Activated naive CD4-positive, alpha-beta T cell treated with anti-CD3 and anti-CD28 coated beads for 36 hours (primary cell): ENCODE measurements at places on chromosomes 4 and X. TPM values are rescaled to one million over a fixed set of nuclear protein-coding genes. Genes with fewer than 3 reads are reported as not detected.

DNA sequence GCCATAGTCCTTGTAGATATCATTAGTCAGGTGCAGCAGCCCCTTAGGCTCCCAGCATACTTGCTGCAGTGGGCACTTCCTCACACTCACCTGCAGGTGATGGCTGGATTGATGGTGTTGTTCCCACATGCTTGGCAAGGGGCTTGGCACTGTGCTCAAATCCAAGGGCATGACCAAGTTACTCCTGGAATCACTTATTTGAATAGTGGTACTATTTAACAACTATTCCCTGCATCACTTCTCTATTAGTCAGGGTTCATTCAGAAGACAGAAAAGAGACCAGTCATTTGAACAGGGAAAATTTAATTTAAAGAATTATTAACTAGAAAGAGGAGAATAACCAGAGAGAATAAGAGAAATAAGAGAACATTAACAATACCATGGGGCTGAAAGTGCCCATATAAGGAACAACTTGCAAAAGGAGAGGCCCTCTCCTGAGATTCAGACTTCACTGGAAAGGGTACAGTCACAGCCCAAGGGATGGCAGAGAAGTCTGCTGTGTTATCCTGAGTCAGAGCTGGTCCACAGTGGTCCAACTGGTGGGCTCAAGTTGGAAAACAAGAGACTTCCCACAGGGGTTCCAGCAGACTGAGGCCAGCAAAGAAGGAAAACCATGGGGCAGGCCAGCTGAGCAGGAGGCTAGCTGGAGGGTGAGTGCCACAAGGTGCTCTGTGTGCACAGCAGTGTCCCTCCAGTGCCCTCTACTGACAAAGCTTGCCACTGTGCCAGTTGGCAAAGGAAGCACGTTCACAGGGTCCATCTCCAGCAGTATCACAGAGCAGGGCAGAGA, 9.8 kb downstream of the SPP1 start:
- no peaks in the 10 kb centered on the region for H3K36me3 ChIP-seq
- H3K4me1 ChIP-seq = no peaks in the 10 kb centered on the region
- no peak overlapping the region for H3K4me3 ChIP-seq
- peaks cover 9% of the 10 kb centered on the region for H3K27me3 ChIP-seq
- DNase-seq = peak; percentile 63

GRCh38 chr4:8319731-8320385, 50.3 kb downstream of the HTRA3 start:
- H3K36me3 ChIP-seq = no peaks in the 10 kb centered on the region
- no peaks in the 10 kb centered on the region for H3K4me1 ChIP-seq
- no peak overlapping the region for H3K27ac ChIP-seq
- DNase-seq = no peak

DNA sequence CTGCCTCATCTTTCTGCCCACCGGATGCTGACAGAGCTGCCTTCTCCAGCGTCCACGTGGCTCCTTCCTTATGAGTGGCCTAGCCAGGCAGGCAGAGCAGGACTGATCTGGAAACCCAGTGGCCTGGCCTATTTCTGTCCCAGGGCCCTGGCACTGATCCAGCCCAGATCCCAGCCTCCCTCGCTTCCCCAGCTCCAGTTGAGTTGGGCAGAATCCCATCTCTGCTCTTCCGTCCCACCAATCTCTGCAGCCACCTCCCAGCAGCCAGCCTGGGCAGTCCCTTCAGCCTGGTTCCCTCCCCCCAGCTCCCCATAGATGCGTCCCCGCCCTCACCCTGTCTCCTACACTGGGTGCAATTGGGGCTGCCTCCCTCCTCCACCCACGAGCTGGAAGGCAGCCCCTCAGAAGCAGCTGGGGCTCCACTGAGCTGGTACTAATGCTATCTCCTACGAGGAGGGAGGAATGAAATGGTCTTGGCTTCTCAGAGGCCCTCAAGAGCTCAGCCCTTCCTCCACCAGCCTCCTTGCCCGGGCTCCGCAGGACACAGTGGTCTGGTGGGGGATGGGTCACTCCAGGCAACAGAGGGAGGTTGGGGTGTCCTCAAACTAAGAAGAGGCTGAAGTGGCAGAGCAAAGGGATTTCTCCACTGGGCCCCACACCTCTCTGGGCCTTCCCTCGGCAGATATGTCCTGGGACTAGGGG, 94.2 kb downstream of the PJA1 start:
- H3K27me3 ChIP-seq = no peaks in the 10 kb centered on the region
- no peaks in the 10 kb centered on the region for H3K4me1 ChIP-seq
- no peak overlapping the region for H3K4me3 ChIP-seq

- no peaks in the 10 kb centered on the region for H3K36me3 ChIP-seq
- H3K4me3 ChIP-seq = no peak overlapping the region
- H3K27me3 ChIP-seq = no peaks in the 10 kb centered on the region
- no peak for DNase-seq
- H3K4me1 ChIP-seq = no peaks in the 10 kb centered on the region
These were observed 50.8 kb downstream of the MAOA start for GRCh38 chrX:43706786-43707370.

DNA sequence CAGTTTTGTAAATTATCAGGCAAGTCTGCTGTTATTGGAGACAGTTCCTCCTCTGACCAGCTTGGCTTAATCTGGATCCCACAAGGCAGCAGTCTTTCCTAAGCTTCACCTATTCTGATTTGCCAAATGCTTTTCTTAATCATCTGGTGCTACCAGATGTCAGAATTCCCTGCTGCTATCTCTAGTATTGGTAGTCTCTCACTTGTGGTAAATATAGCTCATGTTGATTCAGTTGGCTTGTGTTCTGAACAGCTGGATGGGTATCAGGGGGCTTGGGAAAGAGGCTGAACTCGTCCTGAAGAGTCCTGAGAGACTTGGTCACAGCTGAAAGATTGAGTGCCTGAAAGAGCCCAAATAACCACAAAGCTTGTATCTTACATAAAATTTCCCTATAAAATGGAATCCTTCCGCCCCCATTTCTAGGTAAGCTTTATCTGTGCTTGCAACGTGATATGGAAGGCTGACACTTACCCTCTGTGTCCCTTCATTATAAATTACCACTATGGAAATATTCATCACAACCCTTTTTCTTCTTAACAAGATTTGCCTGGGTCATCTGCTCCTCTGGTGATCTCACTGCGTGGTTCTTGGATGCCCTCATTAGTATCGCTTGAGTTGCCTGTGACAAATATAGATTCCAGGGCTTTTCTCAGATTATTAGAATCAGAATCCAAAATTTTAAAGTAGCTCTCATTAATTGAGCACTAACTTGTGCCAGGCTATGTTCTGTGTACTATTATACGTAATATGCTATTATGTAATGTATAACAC, 104.1 kb upstream of the GPRIN3 start:
- H3K36me3 ChIP-seq = no peaks in the 10 kb centered on the region
- H3K27me3 ChIP-seq = peaks cover 2% of the 10 kb centered on the region
- H3K4me3 ChIP-seq = no peak overlapping the region
- H3K27ac ChIP-seq = no peak overlapping the region

GRCh38 chrX:14573161-14573560, 43.8 kb downstream of the GLRA2 start:
- H3K36me3 ChIP-seq = no peaks in the 10 kb centered on the region
- no peak overlapping the region for H3K4me3 ChIP-seq
- no peaks in the 10 kb centered on the region for H3K27me3 ChIP-seq
- no peak for DNase-seq
- no peak overlapping the region for H3K27ac ChIP-seq

DNA sequence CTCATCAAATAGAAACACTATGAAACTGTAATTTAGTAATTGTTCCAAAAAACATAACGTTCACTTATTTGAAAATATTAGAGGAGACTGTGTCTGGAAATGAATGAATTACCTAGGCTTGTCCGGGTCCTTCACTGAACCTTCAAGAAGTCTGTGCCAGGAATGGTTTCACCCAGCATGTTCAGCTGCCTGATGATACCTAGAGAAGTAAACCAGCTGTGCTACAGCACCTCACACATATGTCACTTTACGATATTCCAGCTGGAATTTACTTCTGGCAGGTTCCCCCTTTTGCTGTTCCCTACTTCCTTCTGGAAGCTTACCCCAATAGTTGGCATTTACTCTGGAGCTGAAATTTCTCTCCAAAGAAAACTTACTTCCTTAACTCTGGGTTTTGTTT, 906.5 kb downstream of the FAT4 start:
- H3K27me3 ChIP-seq = no peaks in the 10 kb centered on the region
- no peak for DNase-seq
- no peak overlapping the region for H3K27ac ChIP-seq
- no peaks in the 10 kb centered on the region for H3K36me3 ChIP-seq
- no peaks in the 10 kb centered on the region for H3K4me1 ChIP-seq
- H3K4me3 ChIP-seq = no peak overlapping the region

- no peaks in the 10 kb centered on the region for H3K36me3 ChIP-seq
- no peaks in the 10 kb centered on the region for H3K4me1 ChIP-seq
- no peak for DNase-seq
- no peak overlapping the region for H3K27ac ChIP-seq
These were observed 57.4 kb downstream of the LGI2 start for GRCh38 chr4:24973404-24973746.

DNA sequence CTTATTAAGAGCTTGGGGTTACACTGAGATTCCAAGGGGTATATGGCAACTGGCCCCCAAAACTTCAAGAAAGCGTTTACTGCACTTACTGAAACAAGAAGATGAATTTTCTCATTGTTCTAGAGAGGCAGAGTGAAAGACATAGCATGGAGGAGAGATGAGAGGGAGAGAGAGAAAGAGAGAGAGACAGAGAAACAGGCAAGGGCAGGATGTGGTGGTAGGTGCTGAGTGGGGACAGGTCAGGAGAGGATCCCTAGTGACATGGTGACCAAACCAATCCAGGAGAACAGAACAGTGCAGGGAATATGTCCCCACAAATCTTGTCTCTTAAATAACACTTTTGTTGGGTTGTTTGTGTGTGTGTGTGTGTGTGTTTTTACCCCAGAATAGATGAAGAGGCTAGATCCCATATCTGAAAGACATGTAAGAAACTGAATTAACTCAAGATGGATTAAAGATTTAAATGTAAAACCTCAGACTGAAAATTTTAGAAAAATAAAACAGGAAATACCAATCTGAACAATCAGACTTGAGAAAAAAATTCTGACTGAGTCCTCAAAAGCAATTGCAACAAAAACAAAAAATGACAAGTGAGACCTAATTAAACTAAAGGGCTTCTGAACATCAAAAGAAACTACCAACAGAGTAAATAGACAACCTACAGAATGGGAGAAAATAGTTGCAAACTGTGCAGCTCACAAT, 202.2 kb downstream of the QDPR start:
- DNase-seq = no peak
- H3K36me3 ChIP-seq = no peaks in the 10 kb centered on the region
- no peaks in the 10 kb centered on the region for H3K4me1 ChIP-seq
- H3K27ac ChIP-seq = no peak overlapping the region
- peaks cover 5% of the 10 kb centered on the region for H3K27me3 ChIP-seq

DNA sequence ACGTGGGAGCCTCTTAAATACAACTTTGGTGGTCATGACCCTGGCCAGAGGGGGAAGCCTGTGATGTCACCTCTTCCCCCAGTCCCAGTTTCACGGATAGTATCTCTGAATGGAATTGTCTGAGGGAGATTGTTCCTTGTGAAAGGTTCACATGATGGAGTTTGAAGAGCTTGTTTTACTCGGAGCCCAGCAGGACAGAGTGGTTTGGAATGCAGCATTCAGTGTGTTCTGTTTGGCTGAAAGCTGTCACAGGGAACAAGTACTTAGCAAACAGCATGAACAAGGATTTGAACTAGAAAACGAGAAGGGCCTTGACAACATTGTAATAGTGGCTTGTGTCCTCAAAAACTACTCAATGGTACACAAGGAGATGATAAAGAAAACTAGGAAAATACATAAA, 133.9 kb upstream of the CXorf66 start:
- no peaks in the 10 kb centered on the region for H3K36me3 ChIP-seq
- no peak overlapping the region for H3K4me3 ChIP-seq
- no peak for DNase-seq

DNA sequence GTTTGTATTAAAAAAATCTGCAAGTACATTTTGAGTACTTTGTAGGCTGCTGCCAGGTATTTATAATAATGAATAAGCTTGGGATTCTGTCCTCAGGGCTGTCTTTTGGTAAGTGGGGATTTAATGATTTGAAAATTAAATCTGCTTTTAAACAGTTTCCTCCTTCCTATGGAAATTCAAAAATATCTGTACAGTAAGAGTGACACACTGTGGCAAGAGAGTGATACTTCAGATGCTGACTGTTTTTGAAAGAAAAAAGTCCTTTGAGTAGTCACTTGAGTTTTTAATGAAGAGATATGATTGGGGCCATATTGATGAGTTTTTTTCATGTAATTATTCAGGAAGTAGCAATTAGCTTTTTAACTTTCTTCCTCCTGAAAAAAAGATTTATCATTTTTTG, 49.2 kb downstream of the SMARCAD1 start:
- no peak for DNase-seq
- peaks cover 2% of the 10 kb centered on the region for H3K4me1 ChIP-seq
- peaks cover 26% of the 10 kb centered on the region for H3K36me3 ChIP-seq

DNA sequence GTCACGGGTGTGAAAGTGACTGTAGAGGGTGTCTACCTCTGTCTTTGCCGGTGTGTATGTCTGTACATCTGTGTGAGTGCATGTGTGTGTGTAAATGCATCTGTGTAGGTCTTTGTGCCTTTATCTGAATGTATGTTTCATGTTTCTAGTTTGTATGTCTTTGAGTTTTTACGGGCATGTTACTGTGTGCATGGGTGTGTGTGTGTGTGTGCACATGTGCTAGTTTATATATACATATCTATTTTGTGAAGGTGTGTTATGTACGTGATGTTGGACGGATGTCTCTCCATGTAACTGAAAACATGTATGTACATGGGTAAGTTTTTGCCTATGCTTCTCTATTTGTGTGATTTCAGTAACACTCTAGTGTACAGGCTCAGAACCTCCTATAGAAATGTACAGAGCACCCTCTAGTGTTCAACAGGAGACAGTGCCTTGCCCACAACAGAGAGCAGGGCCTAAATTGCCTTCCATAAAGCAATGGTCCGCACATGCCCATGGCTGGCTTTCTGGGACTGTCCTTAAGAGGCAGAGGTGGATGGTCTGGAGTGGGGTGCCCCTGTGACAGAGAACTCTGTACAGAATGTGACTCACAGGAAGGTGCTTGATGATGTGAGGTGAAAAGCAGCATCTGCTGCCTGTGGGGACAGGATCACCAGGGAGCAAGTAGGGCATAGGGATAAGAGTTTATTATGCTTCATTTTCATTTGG, 343.5 kb downstream of the RAPGEF2 start:
- H3K36me3 ChIP-seq = no peaks in the 10 kb centered on the region
- DNase-seq = peak; percentile 42
- no peak overlapping the region for H3K4me3 ChIP-seq
- H3K27ac ChIP-seq = no peak overlapping the region

- no peaks in the 10 kb centered on the region for H3K4me1 ChIP-seq
- no peak overlapping the region for H3K27ac ChIP-seq
- H3K36me3 ChIP-seq = no peaks in the 10 kb centered on the region
- H3K4me3 ChIP-seq = no peak overlapping the region
- no peaks in the 10 kb centered on the region for H3K27me3 ChIP-seq
These were observed 96.2 kb downstream of the RBM46 start for GRCh38 chr4:154877110-154877760.

- DNase-seq = no peak
- H3K4me1 ChIP-seq = peaks cover 38% of the 10 kb centered on the region
- H3K27ac ChIP-seq = no peak overlapping the region
- peaks cover 2% of the 10 kb centered on the region for H3K36me3 ChIP-seq
- H3K27me3 ChIP-seq = peaks cover 56% of the 10 kb centered on the region
These were observed 4.0 kb upstream of the PCDH7 start for GRCh38 chr4:30716158-30716557.

Gene PPEF2
- total RNA-seq = 0.21 TPM

Gene ASB12
- 0.17 TPM for total RNA-seq

Gene CEP135
- 19.4 TPM for total RNA-seq

Gene CPLX1
- 0.48 TPM for total RNA-seq

Gene NEUROG2
- total RNA-seq = 0.14 TPM

Gene WDR45
- 17.9 TPM for total RNA-seq

Gene MAGEA1
- not detected for total RNA-seq

Gene SASH3
- total RNA-seq = 98.7 TPM

Gene ADH1A
- not detected for total RNA-seq

Gene SRPK3
- total RNA-seq = not detected

Gene EPHA5
- not detected for total RNA-seq

Gene RTL3
- not detected for total RNA-seq

Gene CCDC160
- not detected for total RNA-seq

Gene BCORL1
- 4.1 TPM for total RNA-seq

Gene CCDC158
- not detected for total RNA-seq
